Right lobe of liver (tissue), 6 donors: ENCODE measurements at places on chromosomes 6 and 20.

DNA sequence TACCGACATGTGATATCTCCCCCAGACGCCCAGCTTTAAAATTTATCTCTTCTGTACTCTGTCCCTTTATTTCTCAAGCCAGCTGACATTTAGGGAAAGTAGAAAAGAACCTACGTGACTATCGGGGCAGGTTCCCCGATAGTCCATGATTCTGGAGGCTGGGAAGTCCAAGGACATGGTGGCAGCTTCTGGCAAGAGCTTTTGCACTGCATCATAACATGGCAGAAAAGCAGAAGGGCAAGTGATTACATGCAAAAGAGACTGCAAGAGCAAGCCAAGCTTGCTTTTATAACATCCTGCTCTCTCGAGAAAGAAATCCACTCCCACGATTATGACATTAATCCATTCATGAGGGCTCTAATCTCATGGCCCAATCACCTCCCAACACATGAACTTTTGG lies 113.2 kb downstream of the CD164 start:
- no peak overlapping the region for H3K4me3 ChIP-seq
- H3K27me3 ChIP-seq: no peaks in the 10 kb centered on the region
- no peaks in the 10 kb centered on the region for H3K4me1 ChIP-seq
- no peaks in the 10 kb centered on the region for H3K36me3 ChIP-seq

- H3K4me1 ChIP-seq: no peaks in the 10 kb centered on the region
- no peaks in the 10 kb centered on the region for H3K27me3 ChIP-seq
- H3K4me3 ChIP-seq: peak overlapping the region; percentile 71
- DNase-seq: no peak
- peaks cover 10% of the 10 kb centered on the region for H3K36me3 ChIP-seq
These were observed 1.0 kb downstream of the MCM9 start for GRCh38 chr6:118933855-118934460.

DNA sequence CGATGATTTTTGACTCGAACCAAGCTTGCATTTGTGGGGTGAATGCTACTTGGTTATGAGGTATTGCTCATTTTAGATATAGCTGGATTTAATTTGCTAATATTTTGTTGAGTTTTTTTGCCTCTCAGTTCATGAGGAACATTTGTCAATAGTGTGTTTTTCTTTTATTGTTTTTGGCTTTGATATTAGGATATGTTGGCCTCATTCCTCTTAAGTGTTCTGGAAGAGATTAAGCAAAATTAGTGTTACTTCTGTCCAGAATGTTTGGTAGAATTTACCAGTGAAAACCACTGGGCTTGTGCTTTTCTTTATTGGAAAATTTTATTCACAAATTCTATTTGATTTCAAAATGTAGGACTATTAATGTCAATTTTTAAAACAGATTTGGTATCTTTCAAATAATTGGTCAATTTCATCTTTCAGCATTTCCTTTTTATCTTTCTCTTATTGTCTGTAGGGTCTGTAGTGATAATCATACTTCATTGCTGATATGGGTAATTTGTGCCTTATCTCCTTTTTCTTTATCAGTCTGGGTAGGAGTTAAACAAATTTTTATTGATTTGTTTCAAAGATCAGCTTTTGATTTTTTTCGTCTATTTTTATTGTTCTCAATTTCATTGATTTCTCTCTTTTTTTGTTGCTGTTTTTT lies 14.1 kb downstream of the AIG1 start:
- H3K27ac ChIP-seq: peak overlapping the region; percentile 73
- DNase-seq: no peak
- H3K36me3 ChIP-seq: no peaks in the 10 kb centered on the region
- peaks cover 14% of the 10 kb centered on the region for H3K4me1 ChIP-seq
- H3K4me3 ChIP-seq: no peak overlapping the region

DNA sequence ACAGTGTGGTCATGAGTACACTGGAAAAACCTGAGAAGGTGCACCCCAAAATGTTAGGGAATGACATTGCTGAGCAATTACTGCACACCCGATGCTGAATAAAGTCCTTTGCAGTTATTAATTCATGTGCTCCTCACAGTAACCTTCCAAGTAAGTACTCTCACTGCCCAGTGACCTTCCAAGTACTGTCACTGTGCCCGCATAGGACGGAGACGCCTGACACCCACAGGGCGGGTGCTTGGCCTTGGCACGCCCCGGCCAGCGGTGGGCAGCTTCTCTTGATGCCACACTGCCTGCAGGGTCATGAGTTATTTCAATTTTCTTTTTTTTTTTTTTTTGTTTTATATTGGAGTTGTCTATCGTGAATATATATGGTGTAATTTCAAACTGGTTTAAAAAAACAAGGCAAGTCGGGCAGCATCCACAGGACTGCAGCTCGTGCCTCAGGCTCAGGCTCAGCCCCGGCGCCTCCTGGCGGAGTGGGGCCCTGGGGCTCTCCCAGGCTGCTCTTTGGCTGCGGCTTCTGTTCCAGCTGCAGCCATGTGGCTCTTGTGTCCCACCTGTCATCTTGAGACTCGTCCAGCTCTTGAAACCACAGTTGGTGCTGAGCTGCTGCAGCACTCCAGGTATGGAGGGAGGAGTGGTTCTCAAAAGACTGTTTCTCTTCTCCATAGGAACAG lies 27.0 kb downstream of the PNLDC1 start:
- no peaks in the 10 kb centered on the region for H3K4me1 ChIP-seq
- H3K36me3 ChIP-seq: no peaks in the 10 kb centered on the region
- H3K27ac ChIP-seq: no peak overlapping the region

- H3K4me3 ChIP-seq: no peak overlapping the region
- H3K4me1 ChIP-seq: no peaks in the 10 kb centered on the region
- no peak for DNase-seq
- H3K27ac ChIP-seq: no peak overlapping the region
- H3K36me3 ChIP-seq: no peaks in the 10 kb centered on the region
- H3K27me3 ChIP-seq: no peaks in the 10 kb centered on the region
These were observed 74.7 kb downstream of the ZHX3 start for GRCh38 chr20:41242807-41243206.

DNA sequence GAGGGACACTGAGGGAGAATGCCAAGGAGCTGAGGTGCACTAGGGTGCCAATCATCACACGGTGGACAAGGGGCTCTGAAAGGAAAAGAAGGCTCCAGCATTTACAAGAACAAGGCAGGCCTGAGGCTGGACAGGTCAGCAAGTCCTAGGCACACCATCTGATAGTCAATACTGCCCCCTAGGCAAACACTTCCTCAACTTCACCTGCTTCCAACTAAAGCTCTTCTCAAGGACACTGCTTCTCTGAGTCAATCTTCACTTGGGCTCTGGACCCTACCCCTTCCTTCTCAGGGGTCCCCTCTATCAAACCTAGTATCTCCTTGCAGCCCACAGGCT lies 37.7 kb upstream of the SLC4A11 start:
- H3K4me1 ChIP-seq: no peaks in the 10 kb centered on the region
- DNase-seq: no peak
- H3K27ac ChIP-seq: no peak overlapping the region

GRCh38 chr6:136604328-136604825 lies 54.2 kb upstream of the MAP7 start:
- no peak for DNase-seq
- H3K36me3 ChIP-seq: no peaks in the 10 kb centered on the region
- H3K4me1 ChIP-seq: no peaks in the 10 kb centered on the region
- no peaks in the 10 kb centered on the region for H3K27me3 ChIP-seq
- no peak overlapping the region for H3K4me3 ChIP-seq

DNA sequence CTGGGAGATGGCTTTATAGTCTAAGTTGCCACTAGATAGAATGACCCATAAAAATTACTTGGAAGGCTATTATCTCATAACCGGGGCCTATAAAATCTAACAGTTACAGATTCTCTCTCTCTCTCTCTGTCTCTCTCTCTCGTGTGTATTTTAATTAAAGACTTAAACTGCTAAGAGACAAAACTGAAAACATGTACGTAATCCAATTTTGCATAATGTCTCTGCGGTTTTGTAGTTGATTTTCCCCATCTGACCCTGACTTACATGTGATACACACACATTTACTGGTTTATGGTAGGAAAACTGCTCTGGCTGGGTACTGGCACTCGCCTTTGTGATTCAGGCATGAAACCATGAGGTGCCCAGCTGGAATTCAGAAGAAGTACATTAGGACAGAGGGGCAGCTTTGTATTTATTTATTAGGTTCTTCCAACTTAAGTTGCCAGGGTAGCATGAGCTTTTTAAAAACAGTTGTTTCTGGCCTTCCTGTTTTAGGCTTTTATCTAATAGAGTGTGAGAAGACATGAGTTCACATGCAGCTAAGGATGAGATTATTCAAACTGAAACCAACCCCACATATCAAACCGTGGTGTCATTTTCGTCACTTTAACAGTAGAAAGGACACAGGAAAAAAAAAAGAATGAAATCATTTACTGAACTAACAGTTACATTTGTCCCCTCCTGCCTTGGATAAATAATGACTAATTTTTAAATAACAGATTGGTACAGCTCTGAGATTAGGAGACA lies 182.5 kb downstream of the GMPR start:
- no peak overlapping the region for H3K4me3 ChIP-seq
- no peak for DNase-seq
- H3K27ac ChIP-seq: peak overlapping the region; percentile 8
- no peaks in the 10 kb centered on the region for H3K4me1 ChIP-seq
- H3K27me3 ChIP-seq: no peaks in the 10 kb centered on the region
- no peaks in the 10 kb centered on the region for H3K36me3 ChIP-seq

DNA sequence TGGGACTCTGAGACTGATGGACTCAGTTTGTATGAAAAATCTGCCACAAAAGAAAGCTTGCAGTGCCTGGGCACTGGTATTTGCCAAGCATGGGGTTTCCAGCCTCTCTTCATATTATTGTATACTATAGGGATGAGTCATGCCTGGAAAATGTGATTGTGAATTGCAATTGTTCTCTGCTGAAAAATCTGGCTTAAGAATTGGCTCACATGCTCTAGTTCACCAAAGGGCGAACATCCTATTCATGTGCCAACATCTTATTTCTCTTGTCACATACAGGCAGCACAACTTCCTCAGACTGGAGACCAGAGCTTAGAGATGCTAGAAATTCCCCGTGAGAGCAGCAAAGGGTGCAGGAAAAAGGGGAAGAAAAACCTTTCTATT lies 103.6 kb upstream of the KCNK16 start:
- no peak overlapping the region for H3K4me3 ChIP-seq
- DNase-seq: no peak
- H3K4me1 ChIP-seq: no peaks in the 10 kb centered on the region

- no peak for DNase-seq
- H3K4me1 ChIP-seq: no peaks in the 10 kb centered on the region
- H3K27me3 ChIP-seq: no peaks in the 10 kb centered on the region
- H3K27ac ChIP-seq: no peak overlapping the region
These were observed 119.6 kb downstream of the SCML4 start for GRCh38 chr6:107704347-107705013.

DNA sequence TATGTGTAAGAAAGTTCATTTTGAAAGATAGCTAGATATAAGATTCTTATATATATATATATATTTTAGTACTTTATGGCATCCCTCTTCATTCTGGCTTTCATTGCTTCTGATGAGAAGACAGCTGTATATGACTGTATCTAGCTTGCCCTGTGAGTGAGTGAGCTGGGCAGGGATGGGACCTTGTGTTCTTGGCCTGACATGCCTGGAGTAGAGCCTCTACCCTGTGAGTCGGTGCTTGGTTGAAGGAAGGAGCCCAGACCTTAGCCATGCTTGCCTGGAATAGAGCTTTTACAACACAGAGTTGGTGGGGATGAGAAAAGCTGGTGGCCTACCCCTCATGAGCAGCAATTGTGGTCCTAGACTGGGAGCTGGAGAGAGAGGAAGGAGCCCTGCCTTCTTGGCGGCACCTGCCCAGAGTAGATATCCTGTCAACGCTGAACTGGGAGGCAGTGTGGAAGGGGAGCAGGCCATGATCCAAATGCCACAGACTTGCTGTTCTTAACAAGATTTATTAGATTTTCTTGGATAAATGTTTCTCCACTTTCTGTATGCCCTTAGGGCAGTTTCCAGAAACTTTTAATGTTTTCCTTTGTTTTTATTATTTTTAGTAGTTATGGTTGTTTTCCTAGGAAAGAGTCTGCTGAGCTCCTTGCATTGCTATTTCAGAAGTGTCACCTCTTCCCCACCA lies 31.6 kb downstream of the FIG4 start:
- H3K36me3 ChIP-seq: no peaks in the 10 kb centered on the region
- H3K4me3 ChIP-seq: no peak overlapping the region
- no peaks in the 10 kb centered on the region for H3K4me1 ChIP-seq

- H3K36me3 ChIP-seq: no peaks in the 10 kb centered on the region
- DNase-seq: peak; percentile 24
- no peaks in the 10 kb centered on the region for H3K4me1 ChIP-seq
- H3K27ac ChIP-seq: no peak overlapping the region
- H3K27me3 ChIP-seq: peaks cover 28% of the 10 kb centered on the region
These were observed 34.3 kb upstream of the TCF21 start for GRCh38 chr6:133854364-133855275.

GRCh38 chr6:141321493-141322347 lies 811.0 kb upstream of the GJE1 start:
- no peak overlapping the region for H3K4me3 ChIP-seq
- H3K27ac ChIP-seq: no peak overlapping the region
- DNase-seq: no peak
- H3K4me1 ChIP-seq: no peaks in the 10 kb centered on the region
- no peaks in the 10 kb centered on the region for H3K27me3 ChIP-seq
- H3K36me3 ChIP-seq: no peaks in the 10 kb centered on the region

- no peak overlapping the region for H3K4me3 ChIP-seq
- no peaks in the 10 kb centered on the region for H3K4me1 ChIP-seq
- no peaks in the 10 kb centered on the region for H3K27me3 ChIP-seq
- no peaks in the 10 kb centered on the region for H3K36me3 ChIP-seq
- peak overlapping the region; percentile 40 for H3K27ac ChIP-seq
These were observed 635.3 kb downstream of the UTRN start for GRCh38 chr6:144920391-144920961.

- DNase-seq: no peak
- no peak overlapping the region for H3K4me3 ChIP-seq
- H3K27me3 ChIP-seq: no peaks in the 10 kb centered on the region
- H3K27ac ChIP-seq: no peak overlapping the region
- H3K36me3 ChIP-seq: no peaks in the 10 kb centered on the region
These were observed 90.5 kb downstream of the BTBD9 start for GRCh38 chr6:38549180-38549579.

DNA sequence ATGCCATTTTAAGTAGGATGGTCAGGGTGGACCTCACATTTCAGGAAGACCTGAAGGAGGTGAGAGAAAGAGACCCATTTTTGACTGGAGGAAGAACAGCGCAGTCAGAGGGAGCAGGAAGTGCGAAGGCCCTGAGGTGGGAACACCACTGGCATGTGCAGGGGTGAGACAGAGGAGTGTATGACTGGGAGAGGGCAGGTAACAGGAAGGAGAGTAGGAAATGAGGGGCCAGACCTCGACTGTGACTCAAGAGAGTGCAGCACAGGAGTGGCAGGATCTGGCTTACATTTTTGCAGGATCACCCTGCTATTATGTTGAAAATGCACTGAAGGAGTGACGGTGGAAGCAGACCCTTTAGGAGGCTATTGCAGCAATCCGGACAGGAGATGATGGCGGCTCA lies 117.7 kb upstream of the CDYL start:
- H3K27ac ChIP-seq: no peak overlapping the region
- no peaks in the 10 kb centered on the region for H3K36me3 ChIP-seq
- DNase-seq: no peak
- no peaks in the 10 kb centered on the region for H3K4me1 ChIP-seq
- no peak overlapping the region for H3K4me3 ChIP-seq

- no peaks in the 10 kb centered on the region for H3K27me3 ChIP-seq
- H3K4me3 ChIP-seq: no peak overlapping the region
- no peaks in the 10 kb centered on the region for H3K36me3 ChIP-seq
- no peaks in the 10 kb centered on the region for H3K4me1 ChIP-seq
- DNase-seq: no peak
These were observed 325.0 kb upstream of the AGPAT4 start for GRCh38 chr6:161598896-161599295.

GRCh38 chr20:57698116-57698866 lies 11.5 kb downstream of the PMEPA1 start:
- H3K4me3 ChIP-seq: no peak overlapping the region
- H3K27me3 ChIP-seq: no peaks in the 10 kb centered on the region
